Activated CD4-positive, alpha-beta memory T cell treated with anti-CD3 and anti-CD28 coated beads, Interleukin-2, amount 10 ng/mL, durations not matched to agents 7 days and 5 days (primary cell): ENCODE measurements at places on chromosomes 6 and 20. TPM values are rescaled to one million over a fixed set of nuclear protein-coding genes. Genes with fewer than 3 reads are reported as not detected.

The PCIF1 gene
- total RNA-seq = 45.7 TPM

The TRIM10 gene
- 0.08 TPM for total RNA-seq

The C20orf144 gene
- total RNA-seq = 0.33 TPM

DNA sequence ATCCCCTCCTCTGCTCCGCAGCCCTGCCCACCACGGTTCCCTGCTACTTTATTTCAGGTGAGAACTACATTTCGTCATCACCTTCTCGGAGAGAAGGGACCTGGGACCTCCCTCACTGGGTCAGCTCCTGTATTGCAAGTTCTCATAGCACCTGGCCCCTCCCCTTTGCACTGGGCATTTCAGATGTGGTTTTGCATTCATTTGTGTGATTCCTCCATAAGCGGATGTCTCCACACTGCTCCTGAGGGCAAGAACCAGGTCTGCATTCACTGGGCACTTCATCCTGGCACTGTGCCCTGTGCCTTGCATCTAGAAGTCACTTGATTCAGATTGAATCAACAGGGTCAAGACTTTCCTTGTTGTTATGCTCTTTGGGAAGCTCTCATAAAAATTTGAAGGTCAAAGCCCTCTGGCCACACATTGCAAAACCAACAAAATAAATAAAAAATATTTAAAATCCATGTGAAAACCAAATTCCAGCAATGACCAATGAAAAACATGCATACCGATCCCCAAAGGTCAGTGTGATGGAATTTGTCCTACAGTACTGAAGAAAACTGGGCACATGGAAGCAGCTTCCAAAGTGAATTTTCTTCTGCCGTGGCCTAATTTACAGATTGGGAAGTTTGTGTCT is 89.1 kb upstream of the F13A1 start:
- DNase-seq = no peak
- peaks cover 8% of the 10 kb centered on the region for H3K27me3 ChIP-seq
- no peaks in the 10 kb centered on the region for H3K36me3 ChIP-seq
- H3K4me3 ChIP-seq = no peak overlapping the region

DNA sequence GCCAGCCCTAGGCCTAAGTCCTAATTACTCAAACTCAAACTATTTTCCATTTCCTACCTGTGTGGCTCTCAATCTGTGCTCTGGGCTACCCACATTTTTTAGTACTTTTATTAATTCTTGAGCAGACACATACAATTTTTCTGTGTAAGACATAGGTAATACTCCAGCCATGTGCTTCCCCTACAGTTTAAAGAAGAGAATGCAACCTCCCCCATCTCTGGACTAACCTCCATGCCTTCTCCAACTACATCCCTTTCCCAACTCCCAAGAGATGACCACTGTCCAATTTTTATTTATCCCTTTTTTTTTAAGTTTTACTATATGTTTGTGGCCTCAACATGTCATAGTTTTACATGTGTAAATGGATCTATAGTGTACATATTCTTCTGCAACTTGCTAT is 5.8 kb downstream of the HMGN4 start:
- H3K27me3 ChIP-seq = no peaks in the 10 kb centered on the region
- peaks cover 61% of the 10 kb centered on the region for H3K36me3 ChIP-seq
- no peak overlapping the region for H3K4me3 ChIP-seq

DNA sequence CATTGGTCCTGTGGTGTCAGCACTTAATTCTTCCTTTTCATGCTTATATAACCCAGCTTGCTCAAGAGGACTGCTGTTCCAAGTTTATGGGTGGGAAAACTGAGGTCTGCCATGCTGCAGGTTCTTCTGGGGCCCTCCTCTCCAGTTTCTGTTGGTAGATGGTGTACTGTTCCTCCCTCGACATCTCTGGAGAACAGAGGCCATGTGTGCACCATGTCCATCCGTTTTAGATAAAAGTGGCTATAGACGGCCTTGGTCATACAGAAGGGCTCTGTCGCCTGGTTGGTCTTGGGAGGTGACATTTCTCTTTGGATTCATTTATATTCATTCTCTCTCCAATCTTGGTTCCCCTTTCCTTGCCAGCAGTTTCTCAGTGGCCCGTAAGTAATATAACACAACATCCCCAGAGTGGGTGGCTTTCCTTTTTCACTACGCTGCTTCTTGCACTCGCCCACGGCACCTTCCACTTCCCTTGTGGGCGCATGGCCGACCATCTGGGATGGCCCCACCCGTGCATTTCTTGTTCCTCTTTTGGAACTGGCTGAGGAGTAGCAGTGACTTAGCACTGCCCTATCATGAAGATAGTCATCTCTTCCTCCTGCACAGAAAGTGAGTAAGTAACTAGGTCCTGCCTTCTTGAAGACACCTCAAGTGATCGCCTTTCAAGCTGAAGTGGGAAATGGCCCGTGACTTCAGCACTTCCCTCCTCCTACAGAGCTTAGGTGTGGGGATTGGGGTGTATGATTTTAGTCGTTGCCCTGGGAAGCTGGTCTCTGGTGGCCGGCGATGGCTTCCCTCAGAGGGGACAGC is 94.2 kb downstream of the RREB1 start:
- no peak overlapping the region for H3K4me3 ChIP-seq
- peaks cover 26% of the 10 kb centered on the region for H3K36me3 ChIP-seq
- H3K27me3 ChIP-seq = no peaks in the 10 kb centered on the region
- peaks cover 10% of the 10 kb centered on the region for H3K4me1 ChIP-seq
- DNase-seq = no peak
- peak overlapping the region; percentile 33 for H3K27ac ChIP-seq

- H3K36me3 ChIP-seq = peaks cover 20% of the 10 kb centered on the region
- peaks cover 34% of the 10 kb centered on the region for H3K4me1 ChIP-seq
- H3K27me3 ChIP-seq = no peaks in the 10 kb centered on the region
- peak overlapping the region; percentile 79 for H3K27ac ChIP-seq
Measured at GRCh38 chr20:25408170-25408547, 686 bp downstream of the GINS1 start.

- H3K36me3 ChIP-seq = no peaks in the 10 kb centered on the region
- DNase-seq = no peak
- H3K27ac ChIP-seq = no peak overlapping the region
Measured at GRCh38 chr6:4624726-4625125, 151.5 kb upstream of the CDYL start.

- H3K4me3 ChIP-seq = no peak overlapping the region
- peaks cover 15% of the 10 kb centered on the region for H3K36me3 ChIP-seq
- no peak for DNase-seq
- H3K27me3 ChIP-seq = peaks cover 57% of the 10 kb centered on the region
Measured at GRCh38 chr20:22576733-22577514, 7.4 kb downstream of the FOXA2 start.
